ENCODE measurements at places on chromosomes 7 and 10.

DNA sequence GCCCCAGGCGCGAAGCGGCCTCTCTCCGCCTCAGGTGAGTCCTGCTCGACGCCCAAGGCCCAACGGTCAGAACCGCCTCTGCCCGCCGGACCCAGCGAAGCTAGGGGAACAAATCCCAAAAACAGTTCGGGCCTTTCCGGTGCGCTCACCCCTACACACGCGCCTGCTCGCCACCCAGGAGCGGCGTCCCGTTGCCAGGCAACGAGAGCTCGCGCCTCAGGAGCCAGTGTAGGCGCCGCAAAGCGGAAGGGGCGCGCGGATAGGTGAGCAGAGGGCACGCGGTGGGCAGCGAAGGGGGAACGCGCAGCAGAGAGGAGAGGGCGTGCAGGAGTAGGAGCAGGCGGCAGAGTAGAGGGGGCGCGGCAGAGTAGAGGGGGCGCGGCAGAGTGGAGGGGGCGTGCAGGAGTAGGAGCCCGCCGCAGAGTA lies at the start of the genes DYDC1 and DYDC2:
Gene DYDC1, minus strand, starts transcription at position 193 of the 426 bp plus-strand sequence. CDS start 4,154 bp downstream, outside the sequence.
Gene DYDC2, plus strand, starts transcription at position 219 of the 426 bp plus-strand sequence. CDS start 5,663 bp downstream, outside the sequence.
- DNase-seq, result peak; percentile 48

DNA sequence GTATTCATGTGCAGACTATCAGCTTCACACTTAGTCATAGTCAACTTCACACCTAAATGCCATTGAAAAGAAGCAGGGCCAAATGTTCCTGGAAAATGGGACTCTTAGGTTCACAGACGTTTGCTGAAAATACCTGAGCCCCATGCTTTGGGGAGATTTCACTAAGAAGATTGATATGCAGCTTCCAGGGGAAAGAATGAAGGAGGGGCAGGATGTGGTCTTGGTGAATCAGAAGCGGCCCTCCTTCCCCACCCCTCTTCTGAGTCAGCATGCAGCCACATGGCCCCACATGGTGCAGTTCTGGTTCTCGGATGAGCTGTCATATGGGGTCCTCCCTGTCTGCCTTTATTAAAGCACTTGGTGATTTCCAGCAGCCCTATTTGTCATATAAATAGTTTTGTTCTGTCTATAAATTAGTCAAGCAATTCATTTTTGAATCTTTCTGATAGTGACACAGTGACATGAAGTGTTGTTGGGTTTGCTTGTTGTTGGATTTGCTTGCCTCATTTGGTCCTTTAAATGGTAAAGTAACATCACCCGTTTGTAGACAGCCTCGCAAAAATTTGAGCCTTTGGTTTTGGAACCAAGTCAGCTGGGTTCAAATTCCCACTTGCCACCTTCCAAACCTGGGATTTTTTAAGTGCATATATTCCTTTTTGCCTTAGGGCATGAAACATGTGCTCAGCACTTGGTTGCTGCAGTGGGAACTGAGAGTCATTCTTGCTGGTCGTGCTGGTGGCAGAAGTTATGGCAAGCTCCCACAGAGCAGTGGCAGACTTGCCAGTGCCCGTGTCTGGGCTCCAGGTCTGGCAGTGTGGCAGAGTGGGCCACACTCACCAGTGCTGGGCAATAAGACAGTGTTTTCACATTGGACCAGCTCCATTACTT lies 68.1 kb upstream of the CDK6 start:
- DNase-seq, result no peak

DNA sequence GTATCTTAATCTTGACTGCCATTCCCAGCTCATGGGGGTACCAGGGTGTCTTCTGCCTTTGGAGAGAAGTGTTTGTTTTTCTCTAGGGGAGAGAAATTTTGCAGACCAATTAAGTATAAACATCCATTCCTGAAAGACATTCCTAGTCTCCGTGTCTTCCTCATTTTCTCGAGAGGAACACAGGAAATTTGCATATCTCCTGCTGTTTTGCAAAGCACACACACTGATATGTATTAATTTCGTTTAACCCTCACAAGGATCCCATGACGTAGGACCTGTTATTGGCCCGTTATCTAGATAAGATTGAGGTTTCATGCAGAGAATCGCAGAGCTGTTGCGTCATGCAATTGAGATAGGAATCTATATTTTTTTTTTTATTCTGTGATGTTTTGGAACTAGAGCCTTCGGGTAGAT lies 944 bp downstream of the RHBDD2 start:
- DNase-seq, result peak; percentile 91

GRCh38 chr10:68895041-68895440 lies 6.1 kb upstream of the DDX50 start:
- DNase-seq, result no peak

- DNase-seq, result no peak
Observed at GRCh38 chr10:77104459-77104980, 533.1 kb downstream of the KCNMA1 start.

GRCh38 chr7:50827281-50827680 lies 44.6 kb upstream of the GRB10 start:
- no peak for DNase-seq

- peak; percentile 43 for DNase-seq
Observed at GRCh38 chr7:27235387-27236311, 7.0 kb upstream of the EVX1 start.

DNA sequence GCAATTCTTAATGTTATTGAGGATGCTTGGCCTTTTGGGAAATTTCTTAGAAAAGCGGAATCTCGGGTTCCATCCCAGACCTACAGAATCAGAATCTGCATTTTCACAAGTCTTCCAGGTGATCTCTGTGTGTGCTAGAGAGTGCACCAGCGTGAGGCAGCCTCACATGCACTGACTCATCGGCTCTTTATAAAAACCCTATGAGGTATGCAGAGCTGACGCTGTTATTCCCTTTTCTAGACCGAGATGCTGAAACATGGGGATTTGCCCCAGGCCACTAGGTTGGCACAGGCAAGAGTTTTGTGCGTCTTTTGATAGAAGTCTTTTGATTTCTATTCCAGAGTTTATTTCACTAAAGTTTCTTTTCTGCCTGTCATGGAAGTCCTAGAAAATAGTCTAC lies 61.2 kb downstream of the CDCA7L start:
- DNase-seq, result no peak

DNA sequence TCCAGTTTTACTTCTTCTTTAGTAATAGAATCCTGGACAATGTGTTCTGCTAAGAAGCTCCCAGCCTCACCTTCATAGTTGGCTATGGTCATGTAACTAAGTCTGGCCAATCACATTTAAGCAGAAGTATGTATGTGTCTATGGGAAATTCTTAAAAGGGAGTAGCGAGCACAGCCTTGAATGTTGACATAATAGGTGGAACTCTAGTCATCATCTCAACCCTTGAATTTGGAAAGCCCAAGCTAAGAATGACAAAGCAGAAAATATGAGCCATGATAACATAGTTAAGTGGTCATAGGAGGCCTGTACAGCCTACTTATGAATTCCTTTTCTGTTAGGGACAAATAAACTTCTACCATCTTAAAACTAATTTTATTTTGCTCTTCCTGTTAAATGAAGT lies 134.1 kb downstream of the MAGI2 start:
- no peak for DNase-seq

DNA sequence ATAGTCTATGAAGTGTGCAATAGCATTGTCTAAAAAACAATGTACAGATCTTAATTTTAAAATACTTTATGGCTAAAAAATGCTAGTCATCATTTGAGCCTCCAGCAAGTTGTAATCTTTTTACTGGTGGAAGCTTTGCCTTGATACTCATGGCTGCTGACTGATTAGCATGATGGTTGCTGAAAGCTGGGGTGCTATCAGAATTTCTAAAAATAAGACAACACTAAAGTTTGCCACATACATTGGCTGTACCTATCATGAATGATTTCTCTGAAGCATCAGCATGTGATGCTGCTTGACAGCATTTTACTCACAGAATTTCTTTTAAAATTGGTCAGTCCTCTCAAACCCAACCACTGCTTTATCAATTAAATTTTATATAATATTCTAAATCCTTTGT lies 101.5 kb upstream of the TMEM168 start:
- no peak for DNase-seq

DNA sequence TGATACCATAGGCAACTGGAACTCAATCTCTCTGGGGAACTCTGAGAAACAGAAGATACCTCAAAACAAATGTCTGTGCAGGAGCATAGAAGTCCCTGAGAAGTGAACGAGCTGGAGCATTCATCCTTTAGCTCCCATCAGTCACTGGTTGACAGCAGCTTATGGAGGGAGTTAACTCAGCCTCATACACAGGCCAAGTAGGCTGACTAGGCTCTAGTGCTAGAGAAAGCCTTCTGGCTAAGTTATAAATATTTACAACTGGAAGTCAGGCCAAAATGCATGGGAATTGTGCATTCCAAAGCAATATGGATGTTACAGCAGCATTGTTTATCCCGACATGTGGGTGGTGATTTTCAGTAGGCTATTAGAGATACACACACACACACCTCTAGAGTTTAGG lies 66.5 kb downstream of the ANK3 start:
- no peak for DNase-seq

DNA sequence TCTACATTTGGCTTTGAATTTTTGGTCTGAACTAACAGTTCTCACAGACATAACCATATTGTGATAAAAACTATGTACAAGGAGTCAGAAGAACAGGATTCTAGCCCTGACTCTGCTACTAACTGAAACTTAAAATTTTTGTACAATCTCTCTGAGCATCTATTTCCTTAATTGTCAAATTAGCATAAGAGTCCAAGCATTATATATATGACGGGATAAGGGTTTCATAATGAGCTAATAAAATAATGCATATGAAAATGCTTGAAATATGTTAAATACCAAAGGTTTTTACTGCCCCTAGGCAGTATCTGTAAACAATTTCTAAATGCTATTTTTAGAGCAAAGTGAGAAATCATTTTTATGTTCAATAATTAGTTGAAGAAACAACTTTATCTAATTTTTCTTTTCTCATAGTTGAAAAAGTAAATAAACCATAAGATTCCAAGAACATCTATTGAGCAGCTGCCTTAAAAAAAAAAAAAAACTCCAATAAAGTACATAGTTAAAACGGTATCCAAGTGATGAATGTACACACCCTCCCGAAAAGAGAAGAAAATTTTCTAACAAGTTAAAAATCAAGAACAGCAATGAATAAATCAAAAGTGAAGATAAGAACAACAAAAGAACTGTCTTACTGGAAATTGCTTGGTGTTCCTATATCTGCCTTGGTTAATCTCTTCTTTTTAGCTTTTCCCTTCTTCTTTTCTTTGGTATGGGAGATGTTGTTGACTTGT lies 40.4 kb downstream of the LMOD2 start:
- no peak for DNase-seq

DNA sequence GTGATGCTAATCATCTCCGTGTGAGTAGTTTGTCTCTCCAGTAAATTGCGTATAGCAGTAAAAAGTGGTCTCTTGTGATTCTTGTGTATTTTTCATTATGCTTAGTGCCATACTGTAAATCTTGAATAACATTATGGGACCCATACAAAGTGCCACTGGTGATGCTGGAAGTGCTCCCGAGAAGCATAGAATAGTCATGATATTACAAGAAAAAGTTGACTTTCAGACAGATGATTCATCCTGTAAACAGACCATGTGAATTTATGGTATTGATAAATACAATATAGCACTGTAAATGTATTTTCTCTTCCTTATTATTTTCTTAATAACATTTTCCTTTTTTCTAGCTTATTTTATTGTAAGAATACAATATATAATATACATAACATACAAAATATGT lies 74.6 kb upstream of the CDK6 start:
- DNase-seq, result no peak

GRCh38 chr10:63922468-63923284 lies 401.5 kb downstream of the REEP3 start:
- peak; percentile 57 for DNase-seq

GRCh38 chr10:110414548-110415309 lies 83.0 kb upstream of the DUSP5 start:
- DNase-seq, result no peak

- no peak for DNase-seq
Observed at GRCh38 chr7:19574131-19574530, 134.7 kb downstream of the POLR1F start.

- DNase-seq, result no peak
Observed at GRCh38 chr7:13910805-13911551, 78.5 kb downstream of the ETV1 start.

- DNase-seq, result no peak
Observed at GRCh38 chr7:66189695-66190503, 15.2 kb upstream of the TPST1 start.

DNA sequence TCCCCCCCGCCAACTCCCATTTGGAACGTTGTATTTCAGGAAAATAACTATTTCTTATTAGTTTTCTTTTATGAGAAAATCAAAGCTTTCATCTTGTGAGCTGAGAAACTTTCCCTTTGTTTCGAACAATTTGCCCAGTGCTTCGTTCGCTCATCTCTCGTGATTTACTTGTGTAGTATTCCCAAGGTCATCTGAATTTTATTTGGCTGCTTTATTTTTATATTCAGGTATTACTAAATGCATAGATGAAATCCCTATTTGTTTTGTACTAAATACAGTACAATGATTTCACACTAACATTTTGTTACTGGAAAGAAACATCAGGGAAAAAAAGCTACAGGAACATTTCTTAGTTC lies 12.0 kb upstream of the EBLN1 start:
- no peak for DNase-seq

GRCh38 chr7:114293289-114294012 lies 121.2 kb upstream of the FOXP2 start:
- no peak for DNase-seq

GRCh38 chr10:10831085-10831484 lies 186.6 kb upstream of the CELF2 start:
- DNase-seq, result no peak

- no peak for DNase-seq
Observed at GRCh38 chr7:40243076-40243475, 108.3 kb downstream of the SUGCT start.

DNA sequence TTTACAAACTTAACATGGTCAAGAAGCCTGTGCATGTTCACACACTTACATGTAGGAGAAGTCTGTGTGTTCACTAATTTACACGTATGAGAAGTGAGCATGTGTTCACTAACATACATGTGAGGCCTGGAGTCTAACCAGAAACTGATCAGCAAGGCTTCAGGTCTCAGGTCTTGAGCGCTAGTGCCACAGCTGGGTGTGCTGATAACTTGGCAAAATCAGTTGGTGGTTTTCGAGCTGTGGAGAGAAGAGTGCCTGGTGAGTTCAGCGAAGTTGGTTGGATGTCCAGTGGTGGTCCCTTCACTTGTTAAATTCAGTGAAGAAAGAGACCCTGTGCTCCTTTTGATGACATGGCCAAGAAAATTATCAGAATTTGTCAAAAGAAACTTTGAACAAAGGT lies 98.7 kb downstream of the CELF2 start:
- DNase-seq, result no peak

DNA sequence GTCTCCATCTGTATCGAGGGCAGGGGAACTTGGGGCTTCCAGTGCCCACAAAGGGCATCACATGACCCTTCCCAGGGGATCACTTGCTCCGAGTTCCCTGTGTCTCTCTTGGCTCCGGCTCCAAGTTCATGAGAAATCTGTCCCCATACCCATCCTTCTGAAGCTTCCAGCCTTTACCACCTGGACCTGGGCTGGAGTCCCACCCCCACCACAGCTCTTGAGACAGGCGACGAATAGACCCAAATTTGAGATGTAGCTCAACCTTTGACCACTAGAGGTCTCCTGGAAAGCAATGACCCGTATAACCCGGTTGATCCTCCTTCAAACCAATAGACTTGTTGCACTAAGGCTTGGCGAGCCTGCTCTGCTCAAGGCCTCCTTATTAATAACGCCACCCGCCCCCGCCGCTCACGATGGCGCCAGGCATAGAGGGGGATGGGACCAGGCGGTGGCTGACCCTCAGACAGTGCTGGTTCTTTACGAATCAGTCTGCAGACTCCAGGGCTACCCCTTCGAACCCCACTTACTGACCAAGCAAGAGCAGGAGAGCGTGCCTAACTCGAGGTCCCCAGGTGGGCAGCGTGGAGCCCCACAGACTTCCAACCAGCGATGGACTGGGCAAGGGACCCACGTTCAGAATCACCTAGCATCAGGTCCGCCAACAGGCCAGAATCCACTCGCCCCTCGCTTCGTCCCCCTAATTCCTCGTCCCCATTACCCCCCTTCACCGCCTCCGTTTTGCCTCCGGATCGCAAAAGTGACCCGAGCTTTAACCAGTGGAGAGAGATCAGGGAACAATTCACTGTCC lies 4.4 kb upstream of the ARID5B start:
- DNase-seq, result no peak
